ENCODE measurements at places on chromosomes 1 and 21.

- DNase-seq, result no peak
Measured at GRCh38 chr1:201228011-201228983, 37.7 kb downstream of the IGFN1 start.

GRCh38 chr1:64536836-64537490, 67.0 kb downstream of the CACHD1 start:
- no peak for DNase-seq

GRCh38 chr1:234503193-234504050, 24.4 kb upstream of the TARBP1 start:
- DNase-seq, result no peak

DNA sequence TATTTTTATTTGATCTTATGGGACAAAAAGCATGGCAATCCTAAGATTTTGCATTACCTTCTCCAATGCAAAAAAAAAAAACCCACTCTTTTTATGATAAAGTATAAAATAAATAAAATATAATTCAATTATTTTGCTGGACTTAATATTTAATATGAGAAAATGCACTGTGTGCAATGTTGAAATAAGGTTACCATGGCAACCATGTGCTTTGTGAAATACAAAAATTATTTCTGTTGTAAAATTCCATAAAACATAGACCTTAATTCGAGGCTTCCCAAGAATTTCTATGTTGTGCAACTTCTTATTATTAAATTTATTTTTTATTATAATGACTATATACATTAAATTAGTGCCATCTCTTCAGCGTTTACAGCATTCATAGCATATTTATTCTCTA, 989.5 kb downstream of the MRPL39 start:
- DNase-seq, result no peak

GRCh38 chr1:72524021-72524420, 241.7 kb upstream of the NEGR1 start:
- no peak for DNase-seq

DNA sequence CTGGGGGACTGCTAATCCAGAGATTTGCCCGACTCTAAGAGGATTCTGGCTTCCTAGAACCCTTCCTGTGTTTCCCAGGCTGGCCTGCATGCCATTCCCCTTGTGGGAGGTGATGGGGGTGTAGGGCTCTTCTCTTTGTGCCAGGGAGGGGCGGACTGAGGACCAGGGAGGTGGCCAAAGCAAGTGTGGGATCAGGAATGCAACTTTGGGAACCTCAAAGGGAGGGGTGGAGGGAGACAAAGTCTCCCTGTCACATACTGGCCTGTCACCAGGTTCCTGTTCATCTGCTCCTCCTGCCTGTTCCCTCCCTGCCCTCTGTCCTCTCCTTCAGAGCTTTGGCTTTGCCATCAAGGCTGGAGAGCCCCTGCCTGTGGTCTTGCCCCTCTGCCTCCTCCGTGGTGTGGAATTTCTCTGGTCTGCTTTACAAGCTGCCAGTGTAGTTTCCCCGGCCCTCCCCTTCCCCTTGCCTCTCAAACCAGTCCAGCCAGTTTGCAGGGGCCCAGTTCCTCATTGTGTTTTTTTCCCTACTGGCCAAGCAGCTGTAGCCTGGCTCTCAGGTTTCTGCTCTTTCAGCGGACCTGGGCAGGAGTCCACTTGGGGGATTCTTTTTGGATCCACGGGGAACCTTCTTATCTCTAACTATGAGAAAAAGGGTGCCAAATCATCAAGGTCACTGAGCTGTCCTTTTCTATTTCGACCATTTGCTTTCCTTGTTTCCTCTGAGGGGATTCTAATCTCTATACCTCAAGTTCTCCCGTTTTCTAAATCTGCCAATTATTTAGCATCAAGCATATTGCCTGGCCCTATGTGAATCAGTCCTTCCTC, 1.8 kb downstream of the CGN start:
- no peak for DNase-seq

DNA sequence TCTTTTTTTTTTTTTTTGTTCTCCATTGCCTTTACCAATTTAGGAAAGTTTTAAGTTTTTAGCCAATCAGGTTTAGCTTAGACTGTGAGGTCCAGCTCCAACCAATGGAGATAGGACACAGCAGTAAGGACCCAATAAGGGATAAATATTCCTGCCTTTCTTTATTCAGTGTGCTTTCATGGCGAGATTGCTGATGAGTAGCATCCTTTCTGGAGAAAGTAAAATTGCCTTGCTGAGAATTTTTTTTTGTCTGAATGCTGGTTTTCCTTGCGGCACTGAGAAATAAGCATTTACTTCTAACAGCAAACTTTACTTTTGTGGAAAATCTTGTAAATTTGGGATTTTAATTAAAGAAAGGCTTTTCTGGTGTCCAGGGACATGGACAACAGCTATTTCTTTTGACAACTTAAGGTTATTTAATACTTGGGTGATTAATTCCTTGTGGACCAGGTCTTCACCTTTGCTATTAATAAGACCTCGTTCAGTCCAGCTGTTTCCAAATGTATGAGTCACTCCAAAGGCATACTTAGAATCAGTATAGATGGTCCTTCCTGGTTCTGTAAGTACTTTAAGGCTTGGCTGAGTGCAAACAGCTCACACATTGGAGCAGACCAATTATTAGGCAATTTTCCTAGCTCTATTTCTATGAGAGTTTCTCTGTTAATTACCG, 54.1 kb downstream of the SERINC2 start:
- no peak for DNase-seq

DNA sequence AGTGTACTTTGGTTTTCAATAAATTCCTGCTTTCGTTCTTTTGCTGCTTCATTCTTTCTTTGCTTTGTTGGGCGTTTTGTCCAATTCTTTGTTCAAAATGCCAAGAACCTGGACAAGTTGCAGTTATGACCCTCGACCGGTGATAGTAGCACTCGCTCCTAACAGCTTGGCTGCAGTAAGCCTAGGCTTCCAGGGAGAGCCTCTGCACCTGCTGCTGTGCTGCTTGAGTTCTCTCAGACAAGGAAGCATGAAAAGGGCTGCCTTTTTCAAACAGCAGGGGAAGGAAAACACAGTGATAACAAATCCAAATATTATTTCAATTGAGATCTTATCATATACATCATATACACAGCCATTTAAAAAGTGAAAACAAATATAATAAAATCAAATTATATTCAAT, 12.8 kb upstream of the RIPK4 start:
- no peak for DNase-seq

DNA sequence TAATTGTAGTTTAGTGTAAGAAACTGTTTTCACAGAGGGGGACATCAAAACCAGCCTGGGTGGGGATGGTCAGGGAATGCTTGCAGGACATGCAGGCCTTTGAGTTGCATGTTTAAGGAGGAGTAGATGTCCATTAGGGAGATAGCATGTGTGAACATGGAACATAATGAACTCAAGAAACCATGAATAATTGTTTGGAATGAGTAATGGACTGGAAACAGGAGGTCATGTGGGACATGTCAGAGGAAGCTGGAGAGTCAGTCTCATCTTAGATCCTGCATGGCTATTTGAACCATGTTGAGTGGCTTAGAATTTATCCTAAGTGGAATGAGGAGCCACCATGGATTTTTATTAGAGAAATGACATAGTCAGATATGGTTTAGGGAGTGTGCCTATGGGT, 86.4 kb downstream of the RPE65 start:
- no peak for DNase-seq

GRCh38 chr1:91406773-91407389, 2.2 kb upstream of the HFM1 start:
- no peak for DNase-seq

DNA sequence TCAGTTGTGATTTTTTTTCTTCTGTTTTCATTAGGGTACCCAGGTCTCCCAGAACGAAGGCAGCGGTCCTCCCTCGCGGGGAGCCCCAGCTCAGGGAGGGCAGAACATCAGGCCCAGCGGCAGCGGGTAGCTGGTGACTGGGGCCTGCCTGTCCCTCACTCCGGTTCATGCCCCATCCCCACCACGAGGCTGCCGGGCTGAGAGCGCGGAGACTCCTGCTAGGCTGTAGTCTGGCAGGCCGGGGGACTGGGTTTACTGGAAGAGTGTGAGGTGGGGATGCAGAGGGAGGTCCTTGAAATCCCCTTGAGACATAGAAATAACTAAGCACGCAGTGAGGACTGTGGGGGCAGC, 10.5 kb downstream of the BRINP2 start:
- DNase-seq, result no peak

DNA sequence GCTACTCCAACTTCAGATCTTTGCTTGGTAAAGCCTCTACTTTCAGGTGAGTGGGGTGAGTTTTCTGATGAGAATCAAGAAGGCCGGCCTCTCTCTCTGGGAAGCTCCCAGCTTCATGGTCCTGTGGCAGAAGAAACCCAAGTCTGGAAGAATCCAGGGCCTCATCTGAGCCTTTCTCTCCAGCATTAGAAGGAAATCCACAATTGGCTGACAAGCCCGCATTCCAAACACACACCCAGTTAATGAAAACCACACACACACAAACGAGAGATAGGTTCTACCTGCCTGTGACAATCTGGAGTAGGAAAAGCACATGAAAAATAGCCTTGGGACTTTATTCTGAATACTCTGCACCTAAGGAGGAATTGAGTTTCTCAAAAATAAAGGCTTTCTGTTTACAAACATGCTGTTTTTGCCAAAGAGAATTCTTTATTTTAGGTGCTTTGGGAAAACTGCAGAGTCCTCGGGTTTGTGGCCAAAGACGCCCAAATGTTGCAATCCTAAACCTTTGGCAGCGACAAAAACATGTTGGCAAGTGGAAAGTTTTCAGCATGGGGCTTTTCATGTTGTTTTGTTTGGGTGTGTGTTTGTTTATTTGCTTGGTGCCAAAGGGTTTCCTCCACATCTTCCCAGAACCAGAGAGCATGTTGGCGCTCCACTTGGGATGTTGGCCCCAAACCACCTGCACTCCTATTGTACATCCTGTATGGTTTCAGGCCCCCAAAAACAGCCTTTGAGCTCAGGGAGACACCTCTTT, 216.2 kb downstream of the SETD4 start:
- DNase-seq, result no peak

DNA sequence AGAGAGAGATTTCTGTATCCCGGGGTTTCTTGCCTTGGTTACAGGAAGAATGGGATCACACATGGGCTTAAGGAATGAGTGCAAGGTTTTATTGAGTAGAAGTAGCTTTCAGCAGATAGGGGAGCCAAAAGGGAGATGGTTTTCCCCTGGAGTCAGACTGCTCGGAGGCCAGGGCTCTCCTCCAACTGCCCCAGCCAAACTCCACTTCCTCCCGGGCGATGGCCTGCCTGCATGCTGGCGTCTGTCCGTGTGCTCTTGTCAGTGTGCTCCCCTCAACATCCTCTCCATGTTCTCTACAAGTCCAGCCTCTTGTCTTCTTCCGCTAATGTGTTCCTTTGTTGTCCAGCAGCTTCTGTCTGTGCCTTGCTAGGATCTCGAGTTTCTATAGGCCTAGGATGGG, 421.3 kb upstream of the ADGRL2 start:
- no peak for DNase-seq

GRCh38 chr1:116764466-116764898, 10.3 kb downstream of the CD2 start:
- no peak for DNase-seq

DNA sequence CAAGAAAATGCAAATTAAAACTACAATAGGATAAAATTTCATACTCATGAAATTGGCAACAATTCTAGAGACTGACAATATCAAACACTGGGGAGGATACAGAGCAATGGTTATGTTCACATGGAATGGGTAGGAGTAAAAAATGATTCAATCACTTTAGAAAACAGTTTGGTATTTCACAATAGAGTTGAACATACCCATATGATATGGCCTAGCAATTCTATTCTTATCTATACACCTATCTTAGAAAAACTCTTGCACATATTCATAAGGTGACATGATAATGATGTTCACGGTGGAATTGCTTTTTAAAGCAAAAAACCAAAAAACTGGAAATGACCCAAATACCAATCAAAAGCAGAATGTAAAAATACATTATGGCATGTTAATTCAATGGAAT, 28.7 kb downstream of the PHC2 start:
- DNase-seq, result no peak

- no peak for DNase-seq
Measured at GRCh38 chr21:36533468-36533848, 53.5 kb upstream of the CLDN14 start.

- no peak for DNase-seq
Measured at GRCh38 chr1:201818971-201819750, 9.8 kb upstream of the IPO9 start.

- no peak for DNase-seq
Measured at GRCh38 chr1:107434361-107434693, 293.5 kb downstream of the NTNG1 start.

DNA sequence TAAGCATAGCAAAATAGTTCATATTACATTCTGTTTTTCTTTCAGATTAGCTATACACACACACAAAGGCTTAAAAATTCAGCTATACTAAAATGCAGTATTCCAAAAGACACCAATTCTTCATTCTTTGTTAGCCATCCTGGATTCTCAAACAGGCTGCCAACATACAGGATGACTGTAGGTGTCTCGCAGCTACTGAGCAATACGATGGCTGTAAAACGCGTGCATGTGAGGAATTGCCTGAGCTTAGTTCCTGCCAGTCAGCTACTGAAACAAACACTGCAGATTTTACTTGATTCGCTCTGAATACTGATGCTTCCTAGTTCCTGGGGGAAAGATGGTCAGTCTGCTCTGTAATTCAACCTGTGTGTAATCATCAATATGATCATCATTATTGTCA, 24.7 kb upstream of the HMGN1 start:
- DNase-seq, result no peak

- no peak for DNase-seq
Measured at GRCh38 chr1:1250786-1251284, 4.3 kb upstream of the C1QTNF12 start.

DNA sequence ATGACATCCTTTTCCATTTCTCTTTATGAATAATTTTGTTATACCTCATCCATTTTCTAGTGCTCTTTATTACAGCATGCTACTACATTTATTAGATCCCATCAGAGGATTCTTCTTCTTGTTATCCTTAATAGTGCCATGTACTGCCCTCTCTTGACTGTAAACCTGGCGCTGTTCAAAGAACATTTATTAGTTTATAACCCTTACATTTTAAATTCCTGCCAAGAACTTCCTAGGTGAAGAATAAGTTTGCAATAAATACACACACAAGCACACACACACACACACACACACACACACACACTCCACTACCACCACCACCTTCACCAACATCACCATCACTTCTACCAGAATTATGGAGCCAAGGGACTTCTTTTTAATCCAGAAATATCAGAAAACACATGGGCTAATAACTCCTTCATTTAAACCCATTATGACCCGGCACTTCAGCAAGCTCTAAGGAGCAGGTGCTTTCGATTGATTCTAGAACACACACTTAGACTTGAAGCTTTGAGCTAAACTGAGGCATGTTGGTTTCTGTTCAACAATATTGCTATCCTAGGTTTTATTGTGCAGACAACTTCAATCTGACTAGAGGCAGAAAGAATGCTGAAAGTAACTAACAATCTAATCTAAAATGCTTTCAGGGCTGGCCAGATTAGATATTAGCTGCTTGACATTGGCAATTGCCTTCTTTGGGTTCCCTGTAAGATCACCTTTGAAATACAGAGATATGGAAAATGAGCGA, 556.8 kb downstream of the LMO4 start:
- no peak for DNase-seq

DNA sequence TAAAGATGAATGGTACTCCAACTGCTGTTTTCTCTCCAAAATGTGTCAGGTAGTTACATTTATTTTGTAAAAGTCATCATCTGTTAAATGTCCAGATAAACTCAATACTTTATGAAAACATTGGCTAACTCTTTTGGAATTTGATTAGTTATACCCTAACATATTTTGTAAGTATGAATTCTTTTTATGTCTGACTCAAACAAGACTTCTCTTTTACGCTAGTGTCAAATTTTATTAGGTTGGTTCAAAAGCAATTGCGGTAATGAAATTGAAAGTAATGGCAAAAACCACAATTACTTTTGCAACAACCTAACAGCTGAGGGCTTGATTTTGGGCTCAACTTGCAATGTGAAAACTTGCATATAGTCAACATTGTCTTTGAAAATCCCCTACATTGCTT, 41.0 kb upstream of the USP25 start:
- DNase-seq, result no peak
